Breast epithelium (tissue), 4 donors: ENCODE measurements at places on chromosomes 3 and 15. TPM values are rescaled to one million over a fixed set of nuclear protein-coding genes. Genes with fewer than 3 reads are reported as not detected.

DNA sequence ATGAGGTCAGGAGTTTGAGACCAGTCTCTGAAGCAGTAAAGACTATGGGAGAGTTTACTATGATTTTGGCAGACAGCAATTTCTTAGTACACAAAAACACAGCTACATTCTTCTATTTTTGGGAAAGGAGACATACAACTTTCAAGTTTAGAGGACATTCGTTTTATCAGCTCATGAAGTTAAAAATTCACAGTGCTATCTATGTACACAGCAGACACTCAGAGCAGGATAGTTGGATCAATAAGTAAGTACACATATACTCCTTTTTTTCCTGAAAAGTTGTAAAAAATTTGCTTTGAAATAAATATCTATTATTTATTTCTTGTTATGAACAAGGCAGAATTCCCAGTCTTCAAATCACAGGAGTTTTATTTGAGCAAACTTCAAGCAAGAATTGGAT, 159.7 kb downstream of the SERPINI1 start:
- H3K4me1 ChIP-seq, result no peaks in the 10 kb centered on the region
- no peaks in the 10 kb centered on the region for H3K36me3 ChIP-seq
- no peak overlapping the region for H3K4me3 ChIP-seq
- H3K27ac ChIP-seq, result no peak overlapping the region

DNA sequence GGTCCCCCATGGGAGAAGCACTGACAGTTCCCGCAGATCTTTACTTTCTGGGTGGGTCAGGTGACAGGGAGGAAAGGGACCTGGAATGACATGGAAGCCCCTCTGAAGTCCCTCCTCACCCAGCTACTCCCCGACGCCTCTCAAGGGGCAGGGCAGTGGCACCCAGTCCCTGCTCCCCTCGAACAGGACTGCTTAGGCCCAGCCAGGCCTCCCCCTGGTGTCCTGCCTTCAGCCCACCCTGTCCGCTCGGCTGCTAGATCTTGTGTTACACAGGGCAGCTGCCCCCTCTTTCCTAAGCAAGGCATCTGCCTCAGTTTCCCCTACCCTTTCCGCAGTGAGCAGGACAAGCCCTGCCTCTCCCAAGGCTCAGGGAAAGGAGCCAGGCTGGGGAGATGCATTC, 226.5 kb downstream of the XXYLT1 start:
- H3K4me1 ChIP-seq, result no peaks in the 10 kb centered on the region
- no peaks in the 10 kb centered on the region for H3K27me3 ChIP-seq
- no peaks in the 10 kb centered on the region for H3K36me3 ChIP-seq
- H3K27ac ChIP-seq, result no peak overlapping the region
- DNase-seq, result no peak
- H3K4me3 ChIP-seq, result no peak overlapping the region

DNA sequence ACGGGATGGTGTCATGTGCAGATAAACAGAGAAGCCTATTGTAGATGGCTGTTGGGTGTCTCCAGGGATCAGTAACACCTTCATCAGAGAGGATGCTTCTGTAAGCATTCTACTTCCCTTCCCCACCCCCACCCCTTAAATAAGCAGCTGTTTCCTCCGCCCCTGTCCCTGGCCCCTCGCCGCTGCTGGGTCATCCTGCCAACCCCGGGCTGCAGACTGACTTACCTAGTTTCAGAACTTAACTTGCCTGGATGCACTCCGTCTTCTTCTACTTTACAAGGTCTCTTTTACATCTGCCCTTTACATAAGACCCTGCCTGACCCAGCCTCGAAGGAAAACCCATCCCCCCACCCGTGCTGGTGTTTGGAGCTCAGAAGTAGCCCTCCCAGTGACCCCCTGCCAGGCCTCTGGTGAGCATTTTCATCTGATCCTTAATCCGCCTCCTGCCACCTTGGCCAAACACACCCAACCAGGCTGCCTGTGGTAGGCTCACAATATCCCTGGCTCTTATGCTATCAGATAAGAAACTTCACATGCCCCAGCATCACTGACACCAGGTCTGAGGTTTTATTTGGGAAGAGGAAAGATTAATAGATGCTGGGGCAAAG, 103.0 kb upstream of the HES1 start:
- no peak for DNase-seq
- no peaks in the 10 kb centered on the region for H3K27me3 ChIP-seq
- H3K36me3 ChIP-seq, result no peaks in the 10 kb centered on the region
- no peak overlapping the region for H3K4me3 ChIP-seq
- H3K27ac ChIP-seq, result no peak overlapping the region
- H3K4me1 ChIP-seq, result no peaks in the 10 kb centered on the region

DNA sequence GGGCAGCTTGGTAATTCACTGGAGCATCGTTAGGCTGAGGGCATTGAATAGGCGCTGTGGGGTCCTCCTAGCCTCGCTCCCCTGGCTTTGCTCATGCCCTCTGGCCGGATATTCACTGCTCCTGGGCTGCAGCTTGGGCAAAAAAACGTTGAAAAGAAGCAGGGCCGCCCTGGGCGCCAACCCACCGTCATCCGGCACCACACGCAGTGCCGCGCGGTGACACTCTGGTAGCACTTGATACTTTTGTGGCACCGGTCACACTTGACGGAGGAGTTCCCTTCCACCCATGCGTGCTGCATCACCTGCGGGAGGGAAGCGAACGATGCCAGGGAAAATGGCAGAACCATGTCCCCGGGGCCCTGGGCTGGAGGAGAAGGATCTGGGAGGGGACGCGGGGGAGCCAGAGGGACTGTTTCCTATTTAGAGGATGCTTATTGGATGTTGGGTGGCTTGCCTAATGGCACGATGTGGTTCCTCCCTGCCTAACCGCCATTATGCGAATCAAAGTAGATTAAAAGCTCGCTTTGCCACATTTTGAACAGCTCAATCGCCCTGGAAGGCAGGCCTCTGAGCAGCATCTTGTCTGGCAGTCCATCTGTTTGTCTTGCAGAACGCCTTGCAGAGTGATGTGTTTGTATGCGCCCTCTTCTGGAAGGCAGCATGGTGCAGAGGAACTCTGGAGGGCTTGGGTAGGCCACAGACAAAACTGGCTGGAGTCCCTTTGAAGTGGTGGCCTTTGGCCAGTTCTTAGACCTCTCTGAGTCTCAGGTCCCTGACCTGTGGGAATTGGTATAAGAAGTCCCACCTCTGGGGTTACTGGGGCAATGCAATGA, 93.2 kb downstream of the DGKG start:
- H3K36me3 ChIP-seq, result no peaks in the 10 kb centered on the region
- no peak for DNase-seq
- no peaks in the 10 kb centered on the region for H3K27me3 ChIP-seq
- H3K4me3 ChIP-seq, result no peak overlapping the region
- H3K27ac ChIP-seq, result no peak overlapping the region

Gene TICRR
- 0.15 TPM for total RNA-seq
